ENCODE measurements at places on chromosomes 3 and 15.

GRCh38 chr3:59418836-59419235, 369.0 kb upstream of the CFAP20DC start:
- DNase-seq = no peak

GRCh38 chr3:16448639-16449070, 64.8 kb downstream of the RFTN1 start:
- DNase-seq = peak; percentile 27

DNA sequence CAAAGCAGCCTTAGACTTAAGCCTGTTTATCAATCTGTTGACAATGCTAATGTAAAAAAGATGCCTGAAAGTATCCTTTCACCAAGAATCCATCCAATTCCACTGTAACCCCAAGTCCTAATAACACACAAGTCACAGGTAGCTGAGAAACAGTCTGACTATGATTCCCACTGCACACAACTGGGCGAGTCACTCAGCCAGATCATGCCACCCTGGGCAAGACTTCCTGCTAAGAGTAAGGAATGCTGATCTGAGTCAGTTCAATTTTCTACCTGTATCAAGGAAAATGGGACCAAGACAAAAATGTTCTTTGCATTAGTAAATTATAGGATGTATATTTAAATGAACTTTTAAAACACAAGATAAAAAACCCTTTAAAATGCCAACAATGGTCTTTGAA, 33.3 kb downstream of the NPTN start:
- DNase-seq = no peak

GRCh38 chr3:185555101-185555501, 2.7 kb upstream of the LIPH start:
- DNase-seq = no peak

- DNase-seq = peak; percentile 67
Observed at GRCh38 chr15:85581495-85581894, 201.1 kb downstream of the AKAP13 start.

GRCh38 chr3:129315223-129315997, 36.7 kb downstream of the HMCES start:
- DNase-seq = peak; percentile 51

GRCh38 chr3:194941360-194941955, 255.8 kb downstream of the FAM43A start:
- no peak for DNase-seq

GRCh38 chr3:30989276-30990030, 95.0 kb upstream of the GADL1 start:
- no peak for DNase-seq

GRCh38 chr3:52493232-52494017, 1.7 kb upstream of the STAB1 start:
- no peak for DNase-seq
